ENCODE measurements at places on chromosomes 6 and 20. TPM values are rescaled to one million over a fixed set of nuclear protein-coding genes. Genes with fewer than 3 reads are reported as not detected.

Gene PLCB1
- total RNA-seq, result 4.1 TPM

Gene BMP7
- total RNA-seq, result 0.72 TPM

Gene C6orf58
- total RNA-seq, result not detected

Gene CNR1
- total RNA-seq, result 0.67 TPM

Gene LY6G6D
- total RNA-seq, result not detected

Gene ZNF334
- 1.8 TPM for total RNA-seq

Gene DOK5
- 23.5 TPM for total RNA-seq

Gene DDO
- total RNA-seq, result 26.3 TPM

Gene PKIB
- total RNA-seq, result not detected

Gene MUC21
- total RNA-seq, result not detected

Gene MUCL3
- total RNA-seq, result not detected

Gene THBD
- total RNA-seq, result 19.9 TPM

Gene EDN1
- total RNA-seq, result 1.2 TPM
